ENCODE measurements at places on chromosomes 7 and 10.

GRCh38 chr10:72509941-72510340, 115.9 kb downstream of the MICU1 start:
- no peak for DNase-seq

GRCh38 chr10:35270100-35270499, 66.2 kb upstream of the CCNY start:
- no peak for DNase-seq

DNA sequence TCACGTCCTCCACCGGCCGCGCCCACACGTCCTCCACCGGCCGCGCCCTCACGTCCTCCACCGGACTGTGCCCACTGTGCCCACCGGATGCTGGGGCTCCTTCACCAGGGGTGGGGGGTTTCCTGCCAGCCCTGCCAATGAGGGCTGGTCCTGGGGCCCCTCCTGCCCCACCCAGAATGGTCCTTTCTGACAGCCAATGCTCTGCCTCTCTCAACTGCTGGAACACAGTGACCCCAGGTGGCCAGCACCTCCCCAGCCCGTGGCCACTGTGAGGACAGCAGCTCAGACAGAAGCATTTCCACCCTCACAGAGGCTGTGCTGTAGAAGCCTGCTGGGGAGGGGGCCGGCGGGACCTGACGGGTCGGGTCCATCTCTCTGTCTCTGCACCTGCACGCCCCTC, 90.1 kb upstream of the DNAAF5 start:
- DNase-seq, result peak; percentile 34

DNA sequence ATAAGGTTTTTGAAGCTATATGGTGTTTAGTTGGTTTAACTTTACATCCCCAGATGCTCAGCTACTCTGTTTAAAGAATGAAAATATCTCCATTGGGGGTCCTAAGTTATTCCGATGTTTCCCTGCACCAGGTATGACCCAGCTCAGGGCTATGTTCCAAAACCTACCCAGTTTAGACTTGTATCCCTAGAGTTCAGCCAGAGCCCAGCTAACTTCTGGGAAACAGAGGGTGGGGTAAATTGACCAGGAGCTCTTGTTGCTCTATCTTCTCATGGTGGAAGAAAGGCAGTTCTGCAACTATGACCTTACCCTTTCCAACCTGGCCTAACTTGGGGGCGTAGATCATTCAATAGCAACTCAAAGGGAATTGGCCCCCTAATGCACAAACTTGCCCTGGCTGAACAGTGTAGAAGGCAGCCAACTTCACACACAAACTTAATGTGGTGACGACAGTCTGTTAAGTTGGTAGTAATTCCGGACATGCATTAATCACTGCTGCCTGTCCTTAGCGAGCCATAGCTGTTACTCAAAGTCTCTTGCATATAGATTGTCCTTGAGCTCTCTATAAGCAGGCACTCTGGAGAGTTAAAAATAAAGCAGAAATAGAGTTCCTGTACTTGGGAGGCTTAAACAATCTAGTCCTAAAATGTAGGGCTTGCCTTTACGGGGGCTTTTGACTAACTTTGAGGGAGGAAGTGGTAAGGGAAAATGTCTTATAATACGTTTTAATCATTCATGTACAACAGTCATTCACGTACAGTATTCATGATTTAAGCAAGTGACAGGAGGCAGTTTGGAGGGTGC, 5.3 kb upstream of the ZNRF2 start:
- DNase-seq, result no peak

GRCh38 chr10:22505911-22506685, 160.8 kb downstream of the SPAG6 start:
- DNase-seq, result peak; percentile 44

- no peak for DNase-seq
These were observed 185.7 kb upstream of the AUTS2 start for GRCh38 chr7:69412331-69413146.

DNA sequence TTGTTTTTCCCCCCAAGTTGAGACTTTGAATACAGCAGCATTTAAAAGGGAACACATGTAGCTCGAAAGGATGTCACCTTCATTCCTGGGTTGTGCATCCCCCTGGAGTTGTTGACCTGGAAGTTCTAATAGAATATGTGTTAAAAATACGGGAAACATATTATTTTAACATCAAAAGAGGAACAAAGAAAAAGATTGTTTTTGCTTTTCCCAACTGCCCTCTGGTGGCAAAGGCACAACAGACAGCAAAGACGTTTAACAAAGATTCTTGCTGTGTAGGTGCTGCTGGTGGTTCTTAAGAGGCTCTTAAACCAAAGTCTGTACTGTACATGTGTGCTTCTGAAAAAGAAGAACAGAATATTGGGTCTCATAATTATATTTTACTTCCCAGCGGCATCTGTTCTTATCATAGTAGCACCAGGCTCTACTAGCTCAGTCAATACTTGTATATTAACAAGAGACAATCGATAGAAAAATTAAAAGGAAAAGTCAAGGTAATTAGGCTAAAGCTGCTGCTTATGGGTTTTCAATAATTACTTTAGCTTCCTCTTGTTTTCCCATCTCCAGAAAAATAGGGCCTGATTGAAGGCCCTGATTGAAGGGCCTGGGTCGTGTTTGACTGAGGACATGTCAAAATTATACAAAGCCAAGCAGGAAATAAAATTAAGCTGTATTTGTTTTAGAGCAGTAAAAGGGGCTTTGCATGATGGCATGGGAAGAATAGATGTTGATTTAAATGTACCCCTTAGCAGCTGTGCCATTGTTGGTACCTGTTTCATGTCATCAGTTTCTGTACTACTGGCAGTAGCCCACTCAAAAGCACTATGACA, 384.2 kb upstream of the LRGUK start:
- DNase-seq, result no peak

- DNase-seq, result no peak
These were observed 72.2 kb downstream of the TBXAS1 start for GRCh38 chr7:139901056-139901795.

- no peak for DNase-seq
These were observed 14.8 kb downstream of the NACAD start for GRCh38 chr7:45073786-45074527.

DNA sequence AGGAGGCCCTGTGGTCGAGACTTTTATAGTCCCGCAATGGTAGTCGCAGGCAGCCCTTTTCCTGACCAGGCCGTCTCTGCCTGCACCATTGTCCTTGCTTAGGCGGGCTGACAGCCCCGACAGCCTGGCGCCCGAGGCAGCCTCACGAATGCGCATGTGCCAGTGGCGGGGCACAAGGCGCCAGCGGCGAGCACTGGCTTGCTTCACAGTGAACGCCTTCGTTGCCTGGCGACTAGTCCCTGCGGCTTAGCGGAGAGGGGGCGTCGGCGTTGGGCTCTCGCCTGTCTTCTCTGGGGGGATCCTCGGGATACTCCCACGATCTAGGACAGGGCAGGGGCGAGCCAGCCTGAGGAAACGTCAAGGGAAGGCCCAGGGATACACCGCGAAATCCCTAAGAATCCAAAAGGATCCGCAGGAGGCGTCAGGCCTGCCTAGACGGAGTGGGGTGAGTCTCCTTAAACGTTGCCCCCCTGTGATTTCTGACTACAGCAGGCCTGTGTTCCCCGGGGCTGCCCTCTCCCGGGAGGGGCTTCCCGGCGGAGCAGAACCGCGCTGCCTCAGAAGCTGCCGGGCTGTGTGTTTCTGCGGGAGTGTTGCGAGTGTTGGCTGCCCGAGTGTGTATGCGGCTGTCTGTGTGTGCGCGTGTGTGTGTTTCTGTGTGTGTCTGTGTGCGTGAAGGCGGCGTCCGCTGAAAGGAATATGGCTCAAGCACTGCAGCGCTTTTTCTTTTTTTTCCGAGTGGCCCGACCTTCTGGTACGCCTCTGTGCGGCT, 20.5 kb upstream of the ZNF273 start:
- no peak for DNase-seq

DNA sequence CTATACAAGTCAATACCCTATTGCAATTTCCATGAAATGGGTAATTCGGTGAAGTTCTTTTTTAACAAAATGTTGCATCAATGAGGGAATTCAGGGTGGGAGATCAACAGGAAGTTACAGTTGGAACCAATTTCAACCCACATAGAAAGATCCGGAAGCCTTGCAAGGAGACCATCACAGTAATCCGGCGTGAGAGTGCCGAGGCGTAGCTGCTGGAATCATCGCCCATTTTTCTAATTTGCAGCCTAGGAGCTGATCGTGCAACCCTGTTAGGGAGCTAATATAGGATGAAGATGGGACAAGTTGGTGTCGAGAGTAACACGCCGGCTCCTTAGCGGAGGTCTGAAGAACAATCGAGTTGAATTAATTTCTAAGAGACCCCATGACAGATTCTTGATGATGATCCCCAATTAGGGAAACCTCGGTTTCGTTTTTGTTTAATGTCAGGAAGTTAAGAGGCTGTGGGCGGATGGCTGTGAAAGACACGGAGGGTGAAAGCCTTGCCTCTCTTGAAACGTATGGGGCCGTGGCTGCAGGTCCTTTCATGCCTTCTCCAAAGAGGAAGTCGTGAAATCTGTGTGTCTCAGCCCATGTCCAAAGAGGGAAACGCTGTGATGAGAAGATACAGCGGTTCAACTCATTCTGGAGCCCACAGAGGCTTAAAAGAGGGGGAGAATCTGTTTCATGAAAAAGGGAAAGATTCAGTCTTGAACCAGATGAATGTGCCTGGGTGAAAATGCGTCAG, 51.2 kb upstream of the CARD11 start:
- peak; percentile 34 for DNase-seq

- no peak for DNase-seq
These were observed 5.2 kb downstream of the ANTXRL start for GRCh38 chr10:46291817-46292572.

- no peak for DNase-seq
These were observed 91.2 kb upstream of the OIT3 start for GRCh38 chr10:72802332-72802731.

- no peak for DNase-seq
These were observed 42.2 kb upstream of the MAGI2 start for GRCh38 chr7:79495544-79496272.

DNA sequence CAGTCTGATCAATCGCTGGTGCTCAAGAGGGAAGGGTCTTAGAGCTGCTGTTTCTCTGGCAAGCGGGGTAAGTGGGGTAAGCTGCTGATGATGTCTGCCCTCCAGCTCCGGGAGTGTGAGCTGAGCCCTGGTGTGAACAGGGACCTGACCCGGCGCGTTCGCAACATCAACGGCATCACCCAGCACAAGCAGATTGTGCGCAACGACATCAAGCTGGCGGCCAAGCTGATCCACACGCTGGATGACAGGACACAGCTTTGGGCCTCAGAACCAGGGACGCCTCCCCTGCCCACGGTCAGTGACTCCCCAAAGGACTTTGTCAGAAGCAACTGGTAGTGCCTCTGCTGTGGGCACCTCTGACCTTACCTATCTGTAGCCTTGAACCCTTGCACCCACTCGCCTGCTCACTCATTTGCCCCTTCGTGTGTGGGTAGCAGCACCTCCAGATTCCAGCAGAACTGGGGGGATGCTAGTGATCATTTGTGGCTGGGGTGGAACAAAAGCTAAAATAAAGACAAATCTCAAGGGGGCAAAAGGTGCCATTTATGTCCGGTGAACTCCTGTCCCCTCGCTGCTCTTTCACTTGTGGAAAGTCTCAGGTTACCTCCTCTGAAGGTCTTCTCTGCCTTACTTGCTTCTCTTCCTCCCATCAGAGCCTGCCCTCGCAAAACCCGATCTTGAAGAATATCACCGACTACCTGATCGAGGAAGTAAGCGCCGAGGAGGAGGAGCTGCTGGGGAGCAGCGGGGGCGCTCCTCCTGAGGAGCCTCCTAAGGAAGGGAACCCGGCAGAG, 3.2 kb downstream of the UFSP1 start:
- no peak for DNase-seq

DNA sequence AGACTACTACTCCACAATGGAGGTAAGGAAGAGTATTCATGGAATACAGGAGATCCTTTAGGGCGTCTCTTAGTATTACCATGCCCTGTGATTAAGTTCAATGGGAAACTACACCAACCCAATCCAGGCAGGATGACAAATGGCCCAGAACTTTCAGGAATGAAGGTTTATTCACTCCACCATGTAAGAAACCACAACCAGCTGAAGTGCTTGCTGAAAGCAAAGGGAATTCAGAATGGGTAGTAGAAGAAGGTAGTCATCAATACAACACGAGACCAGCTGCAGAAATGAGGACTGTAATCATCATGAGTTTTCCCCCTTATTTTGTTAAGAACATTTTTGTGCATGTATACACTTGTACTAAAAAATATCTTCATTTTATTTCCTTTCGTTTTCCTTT, 76.6 kb downstream of the GPR37 start:
- DNase-seq, result no peak

DNA sequence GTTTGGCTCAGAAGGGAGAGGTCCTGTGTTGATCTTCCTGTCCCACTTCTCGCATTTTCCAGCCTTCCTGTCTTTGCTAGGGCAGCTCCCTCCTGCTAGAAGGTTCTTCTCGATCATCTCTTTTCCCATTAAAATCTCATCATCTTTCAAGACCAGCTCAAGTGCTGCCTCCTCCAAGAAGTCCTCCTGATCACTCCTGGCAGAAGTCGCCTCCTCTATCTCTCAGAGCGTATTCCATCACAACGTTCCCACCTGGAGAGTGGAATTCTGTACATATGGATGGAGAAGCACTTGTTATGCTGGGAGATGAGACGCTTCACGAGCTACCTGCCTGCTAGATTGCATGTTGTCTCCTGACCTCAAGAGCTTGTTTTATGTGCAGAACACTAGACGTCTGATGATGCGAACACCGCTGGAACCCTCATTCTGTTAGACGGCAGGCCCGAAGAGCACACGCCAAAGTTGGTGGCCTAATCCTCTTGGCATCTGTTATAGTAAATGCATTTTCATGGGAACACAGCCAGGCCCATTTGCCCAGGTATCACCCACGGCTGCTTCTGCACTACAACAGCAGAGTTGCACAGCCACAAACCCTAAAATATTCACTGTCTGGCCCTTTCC, 68.0 kb upstream of the INSIG1 start:
- no peak for DNase-seq

DNA sequence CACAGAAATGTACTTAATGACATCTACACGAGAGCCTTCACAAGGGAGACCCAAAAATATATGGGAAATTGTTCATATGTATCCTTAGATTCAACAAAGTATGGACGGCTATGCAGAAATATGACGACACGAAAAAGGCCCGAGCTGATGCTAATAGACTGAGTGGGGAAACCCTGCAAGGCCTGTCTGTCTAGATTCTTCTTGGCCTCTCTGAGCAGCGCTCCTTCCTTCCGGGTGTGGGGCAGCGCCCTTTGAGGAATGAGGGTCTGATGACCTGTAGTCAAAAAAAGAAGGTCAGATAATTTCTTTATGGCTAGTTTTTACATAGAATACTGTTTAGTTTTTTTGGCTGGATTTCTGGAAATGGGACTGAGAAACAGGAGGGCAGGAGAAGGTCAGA, 192.8 kb upstream of the AKR1E2 start:
- no peak for DNase-seq

DNA sequence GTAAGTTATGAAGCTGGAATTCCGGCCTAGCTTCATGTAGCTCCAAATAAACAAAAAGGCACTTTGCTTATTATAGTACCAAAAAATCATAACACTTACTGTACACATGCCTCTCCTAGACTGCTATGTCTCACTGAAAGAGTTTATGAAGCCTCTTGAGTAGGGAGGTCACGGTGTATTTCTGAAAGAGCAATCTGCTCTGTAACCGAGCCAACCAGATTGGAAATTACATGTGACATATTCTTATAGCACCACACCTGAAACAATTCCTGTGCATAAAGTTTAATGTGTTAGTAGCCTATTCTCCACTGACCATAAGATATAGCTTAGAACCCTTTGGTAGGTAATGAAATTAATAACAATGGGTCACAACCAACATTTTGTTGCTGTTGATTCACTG, 1.3 kb upstream of the FAM3C start:
- no peak for DNase-seq

- DNase-seq, result no peak
These were observed 100.9 kb downstream of the SAMD9 start for GRCh38 chr7:93016681-93017381.

- no peak for DNase-seq
These were observed 183.6 kb downstream of the TCF7L2 start for GRCh38 chr10:113133497-113134115.
